ENCODE measurements at places on chromosomes 5 and 9. TPM values are rescaled to one million over a fixed set of nuclear protein-coding genes. Genes with fewer than 3 reads are reported as not detected.

The TAF11L10 gene
- total RNA-seq: not detected

The CYLC2 gene
- total RNA-seq: not detected

The APBA1 gene
- total RNA-seq: 9.2 TPM

The RAB3C gene
- total RNA-seq: not detected

The PPP2R2B gene
- total RNA-seq: 1.3 TPM

The LVRN gene
- total RNA-seq: 0.33 TPM

The ACOT12 gene
- total RNA-seq: 0.37 TPM

The GCNT1 gene
- total RNA-seq: 24.5 TPM

The PCDHA8 gene
- total RNA-seq: 0.12 TPM

The PCDHA4 gene
- total RNA-seq: 0.11 TPM

The TIMD4 gene
- total RNA-seq: not detected

The OTULINL gene
- total RNA-seq: 3.4 TPM
